Left colon (tissue), 2 donors: ENCODE measurements at places on chromosomes 1 and 21. TPM values are rescaled to one million over a fixed set of nuclear protein-coding genes. Genes with fewer than 3 reads are reported as not detected.

The TCEA3 gene
- 147 TPM for total RNA-seq

The S100A7 gene
- total RNA-seq: not detected

The SPATA17 gene
- total RNA-seq: 0.27 TPM

The HSD3B1 gene
- 0.70 TPM for total RNA-seq

The INSRR gene
- total RNA-seq: not detected

The DPH5 gene
- total RNA-seq: 16.7 TPM

The PIGK gene
- total RNA-seq: 21.1 TPM

The CD1E gene
- total RNA-seq: 0.28 TPM

The SPRR5 gene
- not detected for total RNA-seq

The IKBKE gene
- total RNA-seq: 18.2 TPM

The LCE3D gene
- not detected for total RNA-seq

The CHI3L2 gene
- 1.2 TPM for total RNA-seq

The MX1 gene
- 36.4 TPM for total RNA-seq

The ARHGAP30 gene
- 8.7 TPM for total RNA-seq

The HMGCS2 gene
- total RNA-seq: 627 TPM

The INTS3 gene
- 28.1 TPM for total RNA-seq
